ENCODE measurements at places on chromosomes 1 and 21.

DNA sequence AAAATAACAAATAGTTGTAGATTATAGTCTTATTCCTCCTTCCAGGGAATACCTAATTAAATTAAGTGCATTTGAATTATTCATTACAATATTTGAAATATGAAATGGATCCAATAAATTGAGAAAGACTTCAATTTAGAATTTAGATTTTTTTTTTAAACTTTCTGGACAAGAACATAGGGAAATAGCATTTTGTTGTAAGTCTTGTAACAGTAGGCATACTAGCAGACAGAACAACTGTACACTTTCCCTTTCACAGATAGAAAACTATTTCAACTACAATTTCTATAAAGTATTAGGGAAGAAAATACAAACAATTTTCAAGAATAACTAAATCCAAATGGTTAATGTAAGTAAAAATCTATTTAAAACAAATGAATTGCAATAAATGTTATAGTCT is 577.5 kb downstream of the USP25 start:
- DNase-seq, result no peak

GRCh38 chr1:93159337-93159736 is 20.9 kb downstream of the TMED5 start:
- DNase-seq, result no peak

GRCh38 chr1:162854245-162854882 is 6.6 kb downstream of the CCDC190 start:
- DNase-seq, result peak; percentile 41

DNA sequence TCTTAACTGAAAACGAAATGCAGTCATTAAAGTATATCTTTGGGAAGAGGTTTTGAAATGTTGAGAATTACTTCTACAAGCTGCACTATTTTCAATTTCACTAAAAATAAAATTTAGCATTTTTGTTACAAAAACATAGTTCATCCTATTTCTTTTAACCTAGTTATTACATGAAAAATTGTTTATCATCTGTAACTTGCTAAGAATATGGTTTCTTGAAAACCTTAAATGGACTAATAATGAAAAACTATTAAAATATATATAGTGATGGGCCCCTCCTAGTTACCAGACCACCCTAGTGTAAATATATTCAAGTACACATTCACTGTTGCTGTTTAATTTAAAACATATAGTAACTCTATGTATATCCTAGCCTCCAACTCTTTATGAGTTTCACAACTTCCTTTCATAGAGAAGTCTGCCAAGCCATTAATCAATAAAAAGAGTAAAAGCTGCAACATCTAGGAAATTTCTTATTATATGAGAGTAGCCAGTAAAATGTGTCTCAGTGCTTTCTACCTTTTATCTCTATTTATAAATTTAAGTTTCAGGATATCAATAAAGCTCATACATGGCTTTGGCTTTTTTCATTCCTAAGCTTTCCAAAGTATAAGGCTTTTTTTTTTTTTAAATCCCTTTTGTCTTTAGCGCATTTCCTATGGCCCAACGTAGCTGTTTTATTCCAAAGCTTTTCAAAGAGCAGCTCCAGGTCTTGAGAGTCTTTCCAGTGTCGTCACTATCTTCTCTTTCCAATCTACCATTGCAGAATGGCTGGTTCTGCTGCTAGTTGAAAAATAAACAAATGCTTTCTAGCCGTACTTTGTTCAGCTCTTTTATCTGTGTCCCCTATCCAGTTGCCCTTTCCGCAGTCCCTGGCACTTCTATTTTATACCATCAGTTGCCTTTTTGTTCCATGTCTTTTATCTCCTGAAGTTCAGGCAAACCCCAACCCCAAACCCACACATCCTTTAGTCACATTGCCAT is 6.5 kb downstream of the IRF2BP2 start:
- no peak for DNase-seq

DNA sequence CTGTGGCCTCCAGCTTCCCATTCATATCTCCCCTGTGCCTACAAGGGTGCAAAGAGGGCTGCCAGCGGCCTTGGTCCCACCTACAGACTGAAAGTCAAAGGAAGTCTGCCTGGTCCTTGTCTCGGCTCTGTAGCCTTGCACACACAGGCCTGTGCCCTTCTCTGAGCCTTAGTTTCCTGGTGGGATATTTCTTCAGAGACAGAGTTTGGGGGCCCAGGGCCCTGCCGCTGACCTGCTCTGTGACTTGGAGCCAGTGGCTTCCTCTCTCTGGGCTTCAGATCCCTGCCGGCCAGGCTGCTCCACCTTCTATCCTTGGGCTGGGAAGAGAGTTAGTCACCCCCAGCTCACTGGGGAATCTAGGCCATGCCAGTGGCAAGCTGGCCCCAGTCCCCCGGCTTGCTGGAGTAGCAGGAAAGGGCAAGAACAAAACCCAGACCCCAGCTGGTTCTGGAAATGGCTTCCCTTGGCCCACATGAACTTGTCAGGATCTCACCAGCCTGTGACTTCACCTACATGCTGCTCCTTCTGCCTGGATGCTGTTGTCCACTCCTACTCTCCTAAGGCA is 1.0 kb upstream of the TMEM61 start:
- DNase-seq, result no peak

GRCh38 chr1:93775224-93775623 is 93.6 kb upstream of the BCAR3 start:
- no peak for DNase-seq

DNA sequence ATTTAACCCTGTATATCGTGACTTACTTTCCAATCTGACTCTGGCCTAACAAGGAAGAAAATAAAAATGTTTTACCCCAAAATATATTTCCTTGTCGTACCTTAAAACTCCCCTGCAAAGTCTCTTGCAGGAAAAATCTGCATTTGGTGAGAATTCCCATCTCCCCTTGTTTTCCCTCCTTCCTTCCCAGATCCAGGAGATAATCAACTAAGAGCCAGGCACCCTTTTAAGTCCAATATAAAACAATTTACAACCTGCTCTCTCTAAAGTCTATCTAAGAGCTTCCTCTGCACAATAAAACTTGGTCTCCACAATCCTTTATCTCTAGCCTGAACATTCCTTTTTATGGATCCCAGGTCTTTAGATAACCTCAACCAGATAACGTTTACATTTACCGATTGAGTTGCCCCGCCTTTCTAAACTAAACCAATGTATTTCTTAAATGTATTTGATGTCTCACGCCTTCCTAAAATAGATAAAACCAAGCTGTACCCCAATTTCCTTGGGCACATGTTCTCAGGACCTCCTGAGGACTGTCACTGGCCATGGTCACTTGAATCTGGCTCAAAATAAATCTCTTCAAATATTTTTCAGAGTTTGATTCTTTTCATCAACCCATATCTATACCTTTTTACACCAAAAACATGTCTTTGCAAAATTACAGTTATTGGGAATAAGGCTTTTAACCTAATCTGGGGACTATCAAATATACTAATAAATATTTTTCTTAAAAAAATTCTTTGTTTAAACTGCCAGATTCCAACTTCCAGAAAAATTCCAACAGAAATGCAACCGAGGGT is 993 bp downstream of the DDX59 start:
- DNase-seq, result no peak

DNA sequence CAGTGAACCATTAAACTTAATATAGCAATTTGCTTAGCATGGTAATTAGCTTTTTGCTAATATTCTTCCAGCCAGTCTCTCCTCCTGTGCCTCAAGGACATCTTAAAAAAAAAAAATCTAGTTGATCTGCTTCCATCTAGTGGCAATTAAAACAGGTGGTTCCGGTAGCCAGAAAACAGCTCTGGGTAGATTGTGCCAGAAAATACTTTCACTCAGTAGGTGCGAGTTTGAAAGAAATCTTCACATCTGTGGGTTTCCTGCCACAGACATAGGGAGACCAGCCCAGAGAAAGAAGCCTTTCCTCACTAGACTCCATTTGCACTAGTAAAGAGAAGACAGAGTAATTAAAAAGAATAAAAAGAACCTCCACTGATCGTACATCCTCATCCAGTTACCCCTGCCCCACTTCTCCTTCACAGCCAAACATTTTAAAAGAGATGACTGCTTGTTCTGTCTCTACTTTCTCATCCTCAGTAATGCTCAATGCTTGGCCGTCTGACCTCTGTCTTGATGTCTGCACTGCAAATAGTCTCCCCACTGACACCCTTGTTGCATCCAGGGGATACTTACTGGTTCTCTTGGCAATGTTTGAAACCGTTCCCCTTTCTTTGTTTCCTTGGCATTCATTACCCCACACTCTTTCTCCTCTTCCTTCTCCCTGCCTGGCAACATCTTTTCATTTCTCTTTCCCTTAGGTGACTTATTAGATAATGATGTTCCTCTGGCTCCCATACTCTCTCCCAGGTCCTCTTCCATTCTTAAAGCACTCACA is 16.9 kb downstream of the SELL start:
- no peak for DNase-seq

- no peak for DNase-seq
These were observed 7.3 kb downstream of the CSF1 start for GRCh38 chr1:109917768-109918606.

DNA sequence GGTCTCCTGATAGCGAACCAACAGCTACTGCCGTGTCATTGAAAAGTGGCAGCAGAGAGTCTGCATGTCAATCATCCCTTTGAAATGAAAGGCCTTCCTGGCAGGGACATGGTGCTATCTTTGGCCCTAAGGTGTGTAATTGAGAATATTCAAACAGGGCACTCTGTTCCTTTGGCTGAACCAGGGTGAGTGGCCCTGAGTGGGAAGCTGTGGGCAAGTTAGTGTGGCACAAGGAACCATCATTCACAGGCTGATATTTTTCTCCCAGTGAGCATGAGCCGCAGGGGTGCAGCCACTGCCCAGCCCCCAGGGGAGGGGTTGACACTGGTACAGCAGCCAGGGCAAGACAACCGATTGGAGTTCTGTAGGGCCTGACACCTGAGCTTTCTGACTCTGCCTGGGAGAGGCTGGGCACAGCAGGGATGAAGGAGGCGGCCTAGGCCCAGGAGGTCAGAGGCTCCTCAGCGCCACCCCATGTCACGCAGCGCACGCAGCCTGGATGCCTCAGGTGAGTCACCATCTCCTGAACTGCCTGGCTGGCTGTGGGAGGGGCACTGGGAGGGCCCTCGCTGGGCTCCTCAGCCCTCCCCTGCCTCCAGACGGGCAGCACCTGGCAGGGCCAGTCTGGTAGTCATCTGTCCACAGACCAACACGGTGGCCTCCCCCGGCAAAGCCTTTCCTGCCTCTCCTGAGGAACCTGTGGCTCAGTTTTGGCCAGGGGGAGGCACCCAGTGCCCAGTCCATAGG is 13.2 kb downstream of the QSOX1 start:
- no peak for DNase-seq

- DNase-seq, result no peak
These were observed 22.1 kb downstream of the NEK2 start for GRCh38 chr1:211653293-211653692.
